ENCODE measurements at places on chromosomes 1 and 21.
A peak's percentile ranks its signal among the peaks of the same experiment; 100 is the strongest.

GRCh38 chr1:88956003-88956402 lies 36.4 kb downstream of the KYAT3 start:
- no peak for DNase-seq

GRCh38 chr1:90718411-90719329 lies 1.6 kb upstream of the BARHL2 start:
- DNase-seq, result no peak

GRCh38 chr1:161214369-161214768 lies 726 bp upstream of the FCER1G start:
- peak; percentile 43 for DNase-seq

- DNase-seq, result no peak
Observed at GRCh38 chr1:245319094-245319493, 164.3 kb downstream of the KIF26B start.

DNA sequence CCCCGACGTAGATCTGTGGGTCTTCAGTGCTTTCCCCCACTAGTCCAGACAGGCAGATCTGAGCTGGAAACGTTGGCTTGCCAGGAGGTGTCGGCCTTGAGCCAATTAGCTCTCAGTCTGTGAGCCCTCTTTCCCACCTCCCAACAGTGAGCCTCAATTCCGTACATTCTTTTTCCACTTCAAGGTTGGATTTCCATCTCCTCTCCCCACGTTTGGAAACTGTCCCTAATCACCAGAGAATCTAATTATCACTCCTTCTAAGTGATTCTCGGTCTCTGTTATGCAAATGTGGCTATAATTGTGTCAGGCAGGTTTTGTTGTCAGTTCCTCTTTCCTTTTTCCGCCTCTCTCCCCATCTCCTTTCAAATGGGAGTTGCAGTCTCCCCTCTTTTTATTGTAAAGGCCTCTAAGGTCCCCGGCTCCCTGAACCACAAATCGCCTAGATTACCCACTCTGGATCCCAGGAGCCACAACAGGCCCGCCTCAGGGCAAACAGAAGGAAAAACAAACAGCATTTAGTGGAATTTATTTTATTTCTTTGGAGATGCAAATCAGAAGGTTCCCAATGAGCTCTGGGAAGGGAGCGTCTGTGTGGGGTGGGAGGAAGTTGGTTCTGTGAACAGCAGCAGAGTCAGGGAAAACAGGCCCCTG lies 29.4 kb upstream of the LRRN2 start:
- no peak for DNase-seq

DNA sequence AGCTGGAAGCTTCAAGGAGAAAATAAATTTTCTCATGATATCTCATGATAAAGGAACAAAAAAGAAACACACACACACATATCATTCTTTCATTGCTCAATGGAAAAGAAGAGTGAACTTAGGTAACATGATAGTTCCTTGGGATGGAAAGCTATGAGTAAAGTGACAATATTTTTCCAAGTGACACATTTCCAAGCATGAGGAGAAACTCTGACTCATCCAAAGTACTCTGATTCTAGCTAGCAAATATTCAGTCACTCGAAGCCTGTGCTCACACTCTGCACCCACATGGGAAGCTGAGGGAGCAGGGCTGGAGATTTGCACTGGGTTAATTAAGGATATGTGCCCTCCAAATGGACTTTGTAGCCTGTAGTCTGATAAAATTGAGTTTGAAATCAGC lies 222.4 kb downstream of the LRRC40 start:
- no peak for DNase-seq

- DNase-seq, result no peak
Observed at GRCh38 chr21:37005548-37006485, 685 bp upstream of the RIPPLY3 start.

DNA sequence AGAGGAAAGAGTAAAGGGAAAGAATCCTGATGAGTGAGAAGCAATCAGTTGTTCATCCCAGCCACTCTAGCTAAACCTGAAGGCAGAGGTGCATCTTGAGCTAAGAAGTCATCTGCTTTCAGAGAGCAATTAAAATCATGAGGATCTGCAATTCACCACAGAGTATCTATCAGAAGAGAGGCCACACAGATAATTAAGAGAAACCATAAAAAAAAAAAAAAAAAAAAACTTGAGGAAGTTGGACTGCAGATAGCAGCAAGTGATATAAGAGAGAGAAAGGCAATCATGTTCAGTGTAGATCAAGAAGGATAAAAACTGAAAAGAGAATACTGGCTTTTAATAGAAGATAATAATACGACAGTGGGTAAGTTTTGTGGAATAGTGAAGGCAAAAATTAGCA lies 17.7 kb downstream of the FOXJ3 start:
- DNase-seq, result peak; percentile 54

DNA sequence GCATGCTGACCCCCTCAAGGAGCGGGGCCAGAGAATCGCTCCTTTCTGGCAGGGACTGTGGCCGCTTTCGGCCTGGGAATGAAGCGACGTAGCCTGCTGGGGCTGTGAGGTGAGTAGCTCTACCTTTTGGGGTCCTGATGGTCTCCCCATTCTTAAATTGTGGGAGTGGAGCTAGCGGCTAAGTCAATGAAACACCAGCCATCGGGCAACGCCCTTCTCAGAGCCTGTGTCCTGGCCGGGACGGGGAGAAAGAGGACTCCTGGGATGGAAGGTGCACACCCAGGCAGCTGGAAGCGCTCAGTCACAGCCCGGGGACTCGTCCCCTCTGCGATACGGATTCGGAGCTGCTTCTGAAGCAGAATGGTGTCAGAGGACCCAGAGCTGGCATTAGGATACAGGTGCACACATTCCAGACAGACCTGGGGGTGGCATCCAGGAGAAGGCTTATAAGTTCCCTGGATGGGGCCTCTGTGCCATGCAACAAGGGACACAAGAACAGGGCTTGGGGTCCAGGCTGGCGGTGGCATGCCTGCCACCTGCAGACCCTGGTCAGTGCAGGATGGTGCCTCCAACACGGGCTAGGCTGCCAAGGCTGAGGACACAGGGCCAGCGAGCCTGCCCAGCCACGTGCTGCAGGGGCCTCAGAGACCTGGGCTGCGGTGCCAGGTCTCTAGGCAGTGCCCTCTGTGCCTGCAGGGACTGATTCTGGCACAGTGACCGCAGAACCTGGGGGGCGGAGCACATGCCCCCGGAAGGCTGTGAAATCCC lies 945 bp upstream of the WNT9A start:
- peak; percentile 23 for DNase-seq

DNA sequence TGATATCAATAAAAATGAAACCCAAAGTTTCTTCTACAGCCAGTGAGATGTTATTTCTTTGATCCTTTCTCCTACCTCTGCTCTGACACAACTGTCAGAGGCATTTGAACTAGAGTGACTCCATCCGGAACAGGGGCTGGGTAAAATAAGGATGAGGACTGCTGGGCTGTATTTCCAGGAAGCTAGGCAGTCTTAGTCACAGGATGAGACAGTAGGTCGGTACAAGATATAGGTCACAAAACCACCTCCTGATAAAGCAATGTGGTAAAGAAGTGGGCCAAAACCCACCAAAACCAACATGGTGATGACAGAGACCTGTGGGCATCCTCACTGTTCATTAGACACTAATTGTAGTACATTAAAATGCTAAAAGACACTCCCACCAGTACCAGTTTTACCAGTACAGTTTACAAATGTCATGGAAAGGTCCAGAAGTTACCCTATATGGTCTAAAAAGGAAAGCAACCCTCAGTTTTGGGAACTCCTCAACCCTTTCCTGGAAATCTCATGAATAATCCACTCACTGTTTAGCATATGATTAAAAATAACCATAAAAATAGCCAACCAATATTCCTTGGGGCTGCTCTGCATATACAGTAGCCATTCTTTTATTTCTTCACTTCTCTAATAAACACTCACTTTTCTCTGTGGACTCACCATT lies 96.7 kb downstream of the GABPA start:
- no peak for DNase-seq

DNA sequence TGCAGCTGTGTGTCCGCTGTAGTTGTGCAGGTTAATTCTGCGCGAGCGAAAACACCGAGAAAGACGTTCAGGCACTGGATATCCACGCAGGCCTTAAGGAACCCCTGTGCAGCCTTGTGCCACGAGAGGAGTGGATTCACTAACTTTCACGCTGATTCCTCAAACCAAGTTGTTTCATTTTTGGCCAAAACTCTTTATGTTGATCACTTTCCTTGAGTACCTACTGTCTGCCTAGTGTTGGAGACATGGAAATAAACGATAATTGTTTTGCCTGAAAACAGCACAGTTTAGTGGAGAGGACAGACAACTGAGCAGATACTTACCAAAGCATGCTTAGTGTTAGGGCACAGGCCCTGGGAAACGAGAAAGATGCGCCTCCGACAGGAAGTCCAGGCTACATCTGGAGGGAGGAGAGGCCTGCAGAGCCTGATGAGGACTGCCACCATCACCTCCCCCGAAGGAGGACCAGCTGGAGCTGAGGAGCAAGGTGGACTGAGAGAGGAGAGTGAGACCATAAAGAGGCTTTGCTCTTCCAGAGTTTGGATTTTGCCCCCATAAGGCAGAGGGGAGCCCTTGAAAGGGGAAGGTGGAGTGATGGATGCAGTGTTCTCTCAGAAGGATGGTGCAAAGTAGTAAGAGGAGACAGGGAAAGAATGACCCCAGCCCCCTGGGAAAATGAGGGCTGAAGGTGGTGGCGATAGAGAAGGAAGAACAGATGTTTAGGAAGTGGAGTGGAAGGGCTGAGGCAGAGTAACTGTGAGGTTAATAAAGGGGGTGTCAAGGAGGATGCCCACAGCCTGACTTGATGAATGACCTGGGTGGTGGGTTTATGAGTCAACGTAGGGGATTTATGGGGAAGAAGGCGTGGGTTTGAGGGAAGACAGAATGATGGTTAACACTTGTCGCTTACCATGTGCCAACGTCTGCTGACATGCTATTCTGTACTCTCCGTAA lies 956 bp upstream of the SCAF4 start:
- no peak for DNase-seq

DNA sequence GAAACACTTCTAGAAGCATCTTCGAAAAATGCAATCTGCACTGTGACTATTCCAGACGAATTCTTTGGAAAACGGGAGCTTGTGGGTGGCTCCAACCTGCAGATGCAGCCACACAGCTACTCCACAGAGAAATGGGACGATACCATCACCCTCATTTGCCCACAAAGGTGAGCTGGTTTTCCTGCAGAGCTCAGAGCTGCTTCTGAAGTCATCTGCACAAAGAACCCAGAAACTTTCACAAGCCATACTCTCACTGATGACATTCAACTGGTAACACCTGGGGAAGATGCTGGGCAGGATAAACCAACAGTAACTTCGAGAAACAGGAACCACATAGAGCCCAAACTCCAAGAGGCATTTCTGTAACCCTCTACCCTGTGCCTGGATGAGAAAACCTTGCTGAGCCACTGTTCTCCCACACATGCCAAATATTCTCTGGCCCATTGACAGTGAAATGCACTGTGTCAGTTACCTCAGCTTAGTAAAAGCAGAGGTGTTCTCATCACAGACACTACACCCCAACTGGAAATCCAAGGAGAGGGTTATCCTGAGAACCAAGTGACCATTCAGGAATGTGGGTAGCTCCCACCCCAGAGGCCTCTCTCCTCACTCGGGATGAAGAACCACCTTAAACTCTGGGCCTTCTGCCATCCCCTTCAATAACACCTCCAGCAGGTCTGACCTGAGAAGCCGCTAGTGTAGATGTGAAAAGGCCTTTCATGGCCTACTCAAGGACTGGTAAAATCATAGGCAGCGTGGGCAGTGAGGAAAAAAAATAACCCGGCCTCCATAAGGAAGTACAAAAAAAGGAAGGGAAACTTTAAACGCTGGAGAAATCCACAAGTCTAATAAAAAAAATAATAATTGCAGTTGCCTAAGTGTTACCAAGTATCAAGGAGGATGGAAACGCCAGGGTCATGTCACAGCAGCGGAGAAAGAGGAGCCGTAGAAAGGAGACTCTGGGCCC lies 56.7 kb downstream of the HSF2BP start:
- no peak for DNase-seq

DNA sequence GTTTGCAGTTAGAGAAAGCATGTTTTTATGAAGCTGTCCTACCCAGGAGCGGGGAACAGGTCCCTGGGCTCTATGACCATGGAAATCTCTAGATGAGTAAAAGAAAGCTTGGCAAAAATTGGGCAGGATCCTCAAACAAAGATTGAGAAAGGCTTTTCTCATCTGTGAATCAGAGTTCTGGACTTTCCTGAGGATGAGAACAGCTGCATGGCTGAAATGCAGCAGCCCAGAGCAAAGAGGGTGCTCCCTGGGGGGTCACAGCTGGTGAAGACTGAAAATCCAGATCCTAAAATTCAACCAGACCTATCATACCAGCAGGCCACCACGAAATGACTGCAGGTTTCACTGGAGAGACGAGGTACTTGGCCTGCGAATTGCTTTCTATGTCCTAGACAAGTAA lies 65.7 kb upstream of the APP start:
- DNase-seq, result no peak

DNA sequence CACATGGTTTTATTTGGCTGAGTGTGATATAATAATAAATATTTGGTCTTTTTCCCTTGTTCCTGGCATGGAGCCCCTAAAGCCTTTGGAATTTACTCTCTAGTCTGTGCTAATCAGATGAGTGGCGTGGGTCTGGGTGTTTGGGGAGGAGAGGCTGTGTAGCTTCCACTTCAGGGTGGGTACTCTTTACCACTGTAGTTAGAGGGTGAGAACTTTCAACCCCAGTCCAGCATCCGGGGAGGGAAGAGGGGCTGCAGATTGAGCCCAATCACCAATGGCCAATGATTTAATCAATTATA lies 20.0 kb downstream of the USP25 start:
- no peak for DNase-seq

GRCh38 chr1:235725434-235725833 lies 75.8 kb upstream of the GNG4 start:
- no peak for DNase-seq

GRCh38 chr1:213192026-213192425 lies 141.0 kb downstream of the RPS6KC1 start:
- DNase-seq, result no peak

DNA sequence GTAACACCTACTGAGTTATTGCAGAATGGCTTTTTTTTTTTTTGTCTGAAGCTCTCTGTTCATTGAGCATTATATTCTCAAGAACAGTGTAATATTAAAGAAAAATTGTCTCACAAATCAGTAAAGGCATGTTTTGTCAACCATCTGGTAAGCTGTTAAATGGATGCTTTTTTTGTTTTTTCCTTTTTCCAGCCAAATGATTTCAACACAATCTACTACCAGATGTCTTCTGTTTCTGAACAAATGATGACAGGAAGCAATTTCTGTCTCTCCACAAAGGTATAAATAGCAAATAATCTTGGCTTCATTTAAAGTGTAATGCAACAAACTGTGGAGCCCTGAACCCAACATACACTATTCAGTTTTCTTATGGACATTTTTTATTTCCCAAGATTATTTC lies 78.6 kb upstream of the RGS2 start:
- no peak for DNase-seq
